ENCODE measurements at places on chromosomes 7 and 10.

- DNase-seq, result no peak
These were observed 144.0 kb upstream of the RET start for GRCh38 chr10:42932735-42933447.

GRCh38 chr10:49394933-49395740 lies 752 bp downstream of the DRGX start:
- no peak for DNase-seq

DNA sequence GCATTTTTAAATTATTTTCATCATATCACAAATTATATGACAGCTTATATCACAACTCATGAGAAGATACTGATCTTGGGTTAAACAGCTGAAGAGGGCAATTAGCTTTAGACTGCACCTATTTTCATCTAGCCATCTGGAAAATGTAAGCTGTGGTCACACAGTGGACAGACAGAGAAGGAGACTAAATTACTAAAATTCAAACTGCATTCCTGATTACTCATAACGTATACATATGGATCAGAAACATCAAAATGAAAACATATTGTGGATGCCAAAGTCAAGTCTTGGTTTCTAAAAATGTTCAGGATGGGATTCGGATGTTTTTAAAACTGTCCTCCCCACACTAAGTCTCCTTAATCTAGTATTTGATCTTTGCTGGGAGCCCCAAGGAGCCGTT lies 6.6 kb downstream of the BBIP1 start:
- DNase-seq, result no peak

- no peak for DNase-seq
These were observed 208.4 kb upstream of the KCND2 start for GRCh38 chr7:120064565-120064964.
